H9 (cell line): ENCODE measurements at places on chromosomes 2 and 18. TPM values are rescaled to one million over a fixed set of nuclear protein-coding genes. Genes with fewer than 3 reads are reported as not detected.

Gene GRHL1
- total RNA-seq, result 2.5 and 2.8 TPM in 2 replicates

Gene PRSS56
- total RNA-seq, result not detected in 2 replicates

Gene OTOF
- 0.15 and 0.35 TPM in 2 replicates for total RNA-seq

Gene ACOXL
- total RNA-seq, result 33.3 and 37.6 TPM in 2 replicates

Gene SMARCAL1
- total RNA-seq, result 15.6 and 16.5 TPM in 2 replicates

Gene LIMS4
- total RNA-seq, result 0.55 and 0.70 TPM in 2 replicates

Gene PRR30
- total RNA-seq, result not detected in 2 replicates

Gene ACVR1C
- total RNA-seq, result 0.81 and 1.0 TPM in 2 replicates

Gene SERPINB10
- not detected in 2 replicates for total RNA-seq

Gene CNTNAP5
- 0.39 and 0.48 TPM in 2 replicates for total RNA-seq

Gene CHST10
- 29.7 and 29.8 TPM in 2 replicates for total RNA-seq

Gene EMX1
- 0.64 and 0.72 TPM in 2 replicates for total RNA-seq

- H3K27ac ChIP-seq, result no peak overlapping the region
- H3K36me3 ChIP-seq, result peaks cover 2% of the 10 kb centered on the region; the same call in 1 of the 2 replicates
- H3K4me1 ChIP-seq, result peaks cover 5% of the 10 kb centered on the region; the same call in 1 of the 2 replicates
- no peaks in the 10 kb centered on the region for H3K27me3 ChIP-seq
- no peak for DNase-seq
Measured at GRCh38 chr18:49321271-49321670, 139.2 kb downstream of the DYM start.

- no peak overlapping the region for H3K4me3 ChIP-seq
- no peak overlapping the region for H3K27ac ChIP-seq
- no peaks in the 10 kb centered on the region for H3K27me3 ChIP-seq
- H3K36me3 ChIP-seq, result no peaks in the 10 kb centered on the region
- DNase-seq, result no peak
Measured at GRCh38 chr18:22921772-22922171, 11.4 kb upstream of the RBBP8 start.

GRCh38 chr2:2229626-2230432 lies 101.2 kb downstream of the MYT1L start:
- no peaks in the 10 kb centered on the region for H3K27me3 ChIP-seq
- H3K4me3 ChIP-seq, result no peak overlapping the region
- no peak overlapping the region for H3K27ac ChIP-seq
- no peaks in the 10 kb centered on the region for H3K4me1 ChIP-seq
- no peak for DNase-seq

DNA sequence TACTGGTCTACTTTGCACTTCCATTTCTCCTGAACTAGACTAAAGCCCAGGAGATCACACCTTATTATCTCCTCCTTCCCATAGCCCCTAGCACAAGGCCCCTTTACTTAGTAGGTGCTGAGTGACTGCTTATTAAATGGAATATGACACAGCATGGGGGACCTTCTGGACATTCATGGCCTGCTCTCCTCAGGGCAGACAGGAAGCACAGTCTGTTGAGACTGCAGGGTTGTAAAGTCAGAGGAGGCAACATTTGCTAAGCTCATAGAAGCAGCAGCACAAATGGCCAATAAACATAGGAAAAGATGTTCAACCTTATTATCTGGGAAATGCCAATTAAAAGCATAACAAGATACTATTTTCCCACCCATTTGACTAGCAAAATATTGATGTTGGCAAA lies 75.3 kb downstream of the DNMT3A start:
- H3K36me3 ChIP-seq, result no peaks in the 10 kb centered on the region; the same call in 2 of the 3 replicates
- H3K4me1 ChIP-seq, result peaks cover 13% of the 10 kb centered on the region; the same call in 1 of the 2 replicates
- H3K27me3 ChIP-seq, result no peaks in the 10 kb centered on the region
- no peak overlapping the region for H3K27ac ChIP-seq
- H3K4me3 ChIP-seq, result no peak overlapping the region

DNA sequence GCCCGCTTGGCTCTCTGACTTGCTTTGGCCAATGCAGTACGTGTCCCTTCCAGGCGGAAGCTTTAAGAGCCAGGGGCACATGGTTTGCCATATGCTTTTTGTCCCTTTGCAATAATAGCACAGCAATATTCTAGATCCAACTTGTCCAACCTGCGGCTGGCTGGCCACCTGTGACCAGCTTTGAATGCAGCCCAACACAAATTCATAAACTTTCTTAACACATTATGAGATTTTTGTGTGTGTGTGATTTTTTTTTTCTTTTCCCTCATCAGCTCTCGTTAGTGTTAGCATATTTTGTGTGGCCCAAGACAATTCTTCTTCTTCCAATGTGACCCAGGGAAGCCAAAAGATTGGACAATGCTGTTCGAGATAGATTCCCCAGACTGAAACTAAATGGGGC lies 119.3 kb upstream of the SIX3 start:
- H3K4me1 ChIP-seq, result no peaks in the 10 kb centered on the region
- peaks cover 13% of the 10 kb centered on the region for H3K36me3 ChIP-seq
- no peaks in the 10 kb centered on the region for H3K27me3 ChIP-seq
- DNase-seq, result no peak
- H3K27ac ChIP-seq, result no peak overlapping the region
- H3K4me3 ChIP-seq, result no peak overlapping the region

- H3K27ac ChIP-seq, result no peak overlapping the region
- H3K36me3 ChIP-seq, result no peaks in the 10 kb centered on the region
- no peaks in the 10 kb centered on the region; the same call in 1 of the 2 replicates for H3K4me1 ChIP-seq
- DNase-seq, result no peak
- H3K4me3 ChIP-seq, result no peak overlapping the region
Measured at GRCh38 chr2:179594268-179595112, 266.9 kb downstream of the ZNF385B start.

DNA sequence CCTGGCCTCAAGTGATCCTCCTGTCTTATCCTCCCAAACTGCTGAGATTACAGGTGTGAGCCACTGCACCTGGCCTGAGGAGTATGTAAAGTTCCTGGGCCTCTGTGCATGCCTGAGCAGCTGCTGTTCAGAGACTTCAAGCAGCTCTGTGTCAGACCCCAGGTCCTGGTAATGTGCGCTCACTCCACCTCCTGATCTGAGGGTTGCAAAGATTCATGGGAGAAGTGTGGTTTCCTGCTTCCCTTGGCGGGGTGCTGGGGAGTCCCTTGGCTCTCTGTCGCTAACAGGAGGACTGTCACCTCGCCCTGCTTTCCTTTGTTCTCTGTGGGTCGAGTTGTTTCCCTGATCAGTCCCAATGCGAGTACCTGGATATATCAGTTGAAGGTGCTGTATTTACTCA lies 8.6 kb upstream of the IL36A start:
- H3K36me3 ChIP-seq, result no peaks in the 10 kb centered on the region
- no peaks in the 10 kb centered on the region for H3K4me1 ChIP-seq
- H3K4me3 ChIP-seq, result no peak overlapping the region

- H3K27ac ChIP-seq, result no peak overlapping the region
- H3K36me3 ChIP-seq, result peaks cover 22% of the 10 kb centered on the region
- no peak for DNase-seq
- no peak overlapping the region for H3K4me3 ChIP-seq
- no peaks in the 10 kb centered on the region for H3K4me1 ChIP-seq
Measured at GRCh38 chr2:147689220-147689909, 155.5 kb upstream of the ACVR2A start.

DNA sequence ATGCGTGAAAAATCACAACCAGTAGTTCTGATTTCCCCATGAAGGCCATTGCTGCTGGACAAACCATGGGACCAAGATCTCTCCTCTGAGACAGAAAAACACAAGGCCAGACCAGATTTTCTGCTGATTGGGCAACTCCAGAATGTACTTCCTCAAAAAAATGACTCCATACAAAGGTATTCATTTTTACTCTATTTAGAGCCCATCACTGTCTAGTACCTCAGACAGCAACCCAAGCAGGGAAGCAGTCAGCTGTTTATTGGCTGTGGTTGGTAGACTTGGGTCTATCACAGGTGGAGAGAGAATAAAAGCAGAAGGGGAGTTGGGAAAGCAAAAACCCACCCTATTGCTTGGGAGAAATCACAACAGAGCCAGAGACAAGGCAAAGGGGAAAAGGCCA lies 219.9 kb downstream of the PIK3C3 start:
- no peaks in the 10 kb centered on the region for H3K27me3 ChIP-seq
- peak; percentile 30 for DNase-seq
- H3K4me3 ChIP-seq, result no peak overlapping the region
- H3K4me1 ChIP-seq, result no peaks in the 10 kb centered on the region
- no peak overlapping the region for H3K27ac ChIP-seq
- H3K36me3 ChIP-seq, result no peaks in the 10 kb centered on the region

DNA sequence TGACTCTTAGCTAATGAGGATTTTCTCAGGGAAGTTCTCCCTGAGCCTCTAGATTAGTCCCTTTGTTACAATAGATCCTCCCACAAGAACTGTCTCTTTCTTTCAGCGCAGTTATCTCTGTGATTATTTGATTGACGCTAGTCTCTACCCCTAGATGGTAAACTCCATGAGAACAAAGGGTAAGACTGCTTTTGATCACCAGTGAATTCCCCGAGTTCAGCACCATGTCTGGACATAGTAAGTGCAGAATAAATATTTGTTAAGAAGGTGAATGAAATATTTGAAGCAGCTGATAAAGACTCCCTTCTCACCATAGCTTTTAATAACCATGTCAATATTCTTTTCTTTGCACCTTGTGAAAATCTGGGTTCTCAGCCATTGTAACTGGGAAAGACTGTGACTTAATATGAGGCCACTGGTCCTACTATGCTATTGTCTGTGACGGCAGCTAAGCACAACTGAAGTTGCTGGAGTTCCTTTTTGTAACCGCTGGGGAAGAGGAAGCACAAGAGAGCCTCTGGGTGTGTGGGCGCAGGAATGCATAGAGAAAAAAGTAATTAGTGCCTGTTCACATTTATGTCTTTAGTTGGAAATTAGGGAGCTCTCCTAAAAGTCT lies 214.7 kb downstream of the TGIF1 start:
- peaks cover 4% of the 10 kb centered on the region; the same call in 1 of the 2 replicates for H3K4me1 ChIP-seq
- peaks cover 23% of the 10 kb centered on the region for H3K36me3 ChIP-seq
- H3K27me3 ChIP-seq, result no peaks in the 10 kb centered on the region
- H3K4me3 ChIP-seq, result no peak overlapping the region
- no peak for DNase-seq

- peaks cover 13% of the 10 kb centered on the region for H3K36me3 ChIP-seq
- H3K4me1 ChIP-seq, result no peaks in the 10 kb centered on the region
- H3K4me3 ChIP-seq, result no peak overlapping the region
- no peaks in the 10 kb centered on the region for H3K27me3 ChIP-seq
- DNase-seq, result no peak
- no peak overlapping the region for H3K27ac ChIP-seq
Measured at GRCh38 chr18:10231220-10231619, 223.2 kb upstream of the APCDD1 start.

DNA sequence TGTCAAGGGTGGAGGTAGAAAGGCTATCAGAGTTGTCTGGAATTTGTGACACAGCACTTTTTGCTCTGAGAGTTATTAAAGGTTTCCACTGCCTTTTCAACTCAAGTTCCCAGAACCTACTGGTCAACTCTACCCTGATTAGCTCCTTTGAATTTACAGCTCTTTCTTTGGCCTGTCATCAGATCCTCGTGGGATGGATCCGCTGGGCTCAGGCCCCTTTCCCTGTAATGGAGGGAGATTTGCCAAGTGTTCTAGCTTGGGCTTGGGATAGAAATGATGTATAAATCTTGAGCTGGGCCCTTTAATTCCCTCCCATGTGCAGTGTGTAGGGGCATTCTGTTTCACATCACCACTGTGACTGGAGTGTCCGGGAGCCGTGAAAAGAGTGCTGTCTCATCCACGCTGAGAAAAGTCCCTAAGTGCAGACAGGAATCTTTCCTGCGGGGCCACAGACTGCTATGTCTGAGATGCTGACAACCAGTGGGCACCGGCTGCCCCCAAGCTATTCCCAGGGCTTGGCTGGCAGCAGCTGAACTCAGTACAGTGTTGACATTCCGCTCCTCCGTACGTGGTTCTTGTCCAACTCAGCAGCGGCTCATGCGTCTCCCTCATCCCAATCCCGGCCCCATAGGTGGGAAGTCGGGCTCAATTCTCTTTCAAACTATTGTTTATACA lies 46.9 kb upstream of the ARHGAP28 start:
- H3K4me1 ChIP-seq, result peaks cover 2% of the 10 kb centered on the region
- H3K4me3 ChIP-seq, result no peak overlapping the region
- H3K36me3 ChIP-seq, result no peaks in the 10 kb centered on the region
- no peak overlapping the region for H3K27ac ChIP-seq

DNA sequence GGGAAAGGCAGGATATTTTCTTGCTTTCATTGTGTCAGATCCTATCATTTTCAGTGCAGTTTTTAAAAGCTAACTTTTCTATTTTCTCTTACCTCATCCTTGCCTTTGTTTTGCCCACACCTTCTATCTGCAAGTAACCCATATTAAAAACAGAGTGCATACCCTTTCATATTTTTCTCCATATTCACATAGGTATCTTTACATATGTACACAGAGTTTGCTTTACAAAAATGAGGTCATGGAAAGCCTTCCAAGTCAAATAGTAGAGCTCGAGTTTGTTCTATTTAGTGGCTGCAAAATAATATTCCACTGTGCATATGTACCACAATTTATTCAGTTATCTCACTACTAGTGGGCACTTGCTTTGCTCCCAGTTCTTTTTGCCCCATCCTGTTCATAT lies 3.9 kb upstream of the DHRS9 start:
- no peak overlapping the region for H3K4me3 ChIP-seq
- H3K27me3 ChIP-seq, result no peaks in the 10 kb centered on the region
- no peak overlapping the region for H3K27ac ChIP-seq
- DNase-seq, result no peak
- no peaks in the 10 kb centered on the region for H3K4me1 ChIP-seq

- no peak overlapping the region for H3K27ac ChIP-seq
- H3K4me3 ChIP-seq, result no peak overlapping the region
- no peak for DNase-seq
- no peaks in the 10 kb centered on the region for H3K36me3 ChIP-seq
- no peaks in the 10 kb centered on the region for H3K27me3 ChIP-seq
- no peaks in the 10 kb centered on the region for H3K4me1 ChIP-seq
Measured at GRCh38 chr2:37816686-37817085, 108.4 kb upstream of the RMDN2 start.

GRCh38 chr2:222033541-222033940 lies 265.3 kb downstream of the PAX3 start:
- no peaks in the 10 kb centered on the region for H3K4me1 ChIP-seq
- H3K27me3 ChIP-seq, result no peaks in the 10 kb centered on the region; the same call in 1 of the 2 replicates
- peaks cover 1% of the 10 kb centered on the region; the same call in 1 of the 3 replicates for H3K36me3 ChIP-seq
- no peak overlapping the region for H3K27ac ChIP-seq

GRCh38 chr2:117646872-117647271 lies 167.6 kb upstream of the DDX18 start:
- no peak overlapping the region for H3K27ac ChIP-seq
- H3K4me1 ChIP-seq, result no peaks in the 10 kb centered on the region
- H3K4me3 ChIP-seq, result no peak overlapping the region
- no peaks in the 10 kb centered on the region for H3K27me3 ChIP-seq

DNA sequence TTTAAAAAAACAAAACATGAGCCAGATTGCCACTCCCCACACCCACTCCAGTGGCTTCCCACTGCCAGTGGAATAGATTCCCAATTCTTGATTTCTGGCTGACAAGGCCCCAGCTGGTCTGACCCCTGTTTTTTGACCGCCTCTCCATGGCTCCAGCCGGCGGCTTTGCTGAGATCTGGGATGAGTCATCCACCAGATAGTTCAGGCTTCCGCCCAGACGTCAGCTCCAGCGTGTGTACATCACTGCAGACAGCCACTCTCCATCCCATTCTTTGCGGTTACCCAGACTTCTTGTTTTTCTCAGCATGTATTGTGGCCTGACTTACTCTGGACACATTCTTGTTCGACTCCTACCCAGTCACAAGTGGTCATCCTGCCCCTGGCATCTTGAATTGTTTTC lies 227.9 kb downstream of the GBX2 start:
- no peaks in the 10 kb centered on the region for H3K4me1 ChIP-seq
- H3K4me3 ChIP-seq, result no peak overlapping the region
- H3K36me3 ChIP-seq, result peaks cover 14% of the 10 kb centered on the region
- no peak overlapping the region for H3K27ac ChIP-seq
